ENCODE measurements at places on chromosomes 7 and 10. TPM values are rescaled to one million over a fixed set of nuclear protein-coding genes. Genes with fewer than 3 reads are reported as not detected.

The NAT16 gene
- total RNA-seq, result 0.16 TPM

The CBLL1 gene
- 27.3 TPM for total RNA-seq

The RALA gene
- 68.6 TPM for total RNA-seq

DNA sequence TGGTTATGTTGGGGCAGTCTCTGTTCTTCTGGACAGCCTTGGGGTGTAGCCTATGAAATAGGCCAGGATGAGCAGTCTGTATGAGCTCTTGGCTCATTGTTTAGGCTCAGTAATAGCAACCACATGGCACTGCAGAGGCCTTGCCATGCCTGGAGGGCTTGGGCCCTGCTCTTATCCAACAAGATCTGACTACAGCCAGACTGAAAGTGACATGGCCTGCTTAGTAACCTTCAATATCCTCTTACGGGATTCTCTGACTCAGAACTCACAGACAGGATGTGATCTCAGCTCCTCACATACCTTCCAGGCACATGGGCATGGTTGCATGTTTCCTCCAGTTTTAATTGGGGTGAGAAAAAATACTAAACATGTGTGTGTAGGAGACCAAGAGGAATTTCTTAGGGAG lies 289.3 kb downstream of the PTEN start:
- H3K27me3 ChIP-seq, result no peaks in the 10 kb centered on the region
- DNase-seq, result peak; percentile 94
- H3K4me1 ChIP-seq, result peaks cover 37% of the 10 kb centered on the region
- peak overlapping the region; percentile 80 for H3K27ac ChIP-seq

DNA sequence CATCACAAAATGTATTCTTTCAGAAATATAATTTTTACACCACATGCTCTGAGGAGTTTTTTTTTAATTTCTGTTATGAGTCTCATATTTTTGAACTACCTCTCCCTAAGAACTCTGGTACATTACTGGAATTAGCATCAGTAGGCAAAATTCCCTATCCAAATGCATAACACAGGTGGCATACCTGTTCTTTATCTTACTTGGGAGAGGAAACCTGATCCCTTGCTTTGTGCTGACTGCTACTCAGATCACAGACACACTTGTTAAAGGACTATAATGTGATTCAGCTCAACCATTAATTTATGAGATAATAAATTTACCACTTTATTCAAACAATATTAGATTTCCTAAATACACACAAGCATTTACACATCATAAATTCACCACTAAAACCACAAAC lies 617.2 kb downstream of the GRM8 start:
- no peak overlapping the region for H3K27ac ChIP-seq
- H3K36me3 ChIP-seq, result no peaks in the 10 kb centered on the region
- H3K4me1 ChIP-seq, result no peaks in the 10 kb centered on the region
- no peak overlapping the region for H3K4me3 ChIP-seq
- H3K27me3 ChIP-seq, result no peaks in the 10 kb centered on the region

DNA sequence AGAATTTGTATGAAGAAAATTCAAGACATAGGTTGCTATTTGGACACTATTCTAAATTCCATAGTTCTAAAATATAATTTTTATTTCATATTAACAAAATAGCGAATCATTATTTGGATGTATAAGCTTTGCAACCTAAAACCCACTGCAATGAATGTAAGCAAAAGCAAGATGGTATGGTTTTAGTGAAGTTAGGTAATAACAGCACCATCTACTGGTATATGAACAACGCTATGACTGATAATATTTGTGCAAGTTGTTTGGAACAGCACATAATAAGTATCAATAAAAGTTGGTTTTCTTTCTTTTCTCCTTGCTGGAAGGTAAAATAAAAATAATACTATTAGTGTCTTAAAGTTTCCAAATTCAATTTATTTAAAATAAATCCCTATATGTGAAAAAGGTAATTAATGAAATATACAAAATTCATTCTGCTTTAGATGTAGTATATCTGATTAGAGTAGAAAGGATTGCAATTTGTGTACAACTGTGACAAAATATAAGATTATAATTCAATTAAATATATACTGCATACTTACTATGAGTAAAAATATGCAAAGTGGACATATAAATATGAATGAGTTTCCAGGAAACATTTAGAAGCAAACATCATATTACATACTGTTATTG lies 79.0 kb upstream of the LSM8 start:
- no peaks in the 10 kb centered on the region for H3K36me3 ChIP-seq
- DNase-seq, result peak; percentile 19
- no peaks in the 10 kb centered on the region for H3K27me3 ChIP-seq
- no peak overlapping the region for H3K4me3 ChIP-seq
- no peaks in the 10 kb centered on the region for H3K4me1 ChIP-seq

- H3K36me3 ChIP-seq, result no peaks in the 10 kb centered on the region
- DNase-seq, result no peak
- H3K27ac ChIP-seq, result no peak overlapping the region
- no peaks in the 10 kb centered on the region for H3K27me3 ChIP-seq
- no peak overlapping the region for H3K4me3 ChIP-seq
- no peaks in the 10 kb centered on the region for H3K4me1 ChIP-seq
Measured at GRCh38 chr10:130246113-130246512, 109.9 kb downstream of the GLRX3 start.

- peaks cover 25% of the 10 kb centered on the region for H3K4me1 ChIP-seq
- no peak overlapping the region for H3K27ac ChIP-seq
- H3K36me3 ChIP-seq, result no peaks in the 10 kb centered on the region
- DNase-seq, result peak; percentile 74
- peak overlapping the region; percentile 97 for H3K4me3 ChIP-seq
Measured at GRCh38 chr7:73681031-73681430, 2.2 kb downstream of the DNAJC30 start.

- peaks cover 3% of the 10 kb centered on the region for H3K4me1 ChIP-seq
- H3K27ac ChIP-seq, result no peak overlapping the region
- DNase-seq, result no peak
- no peak overlapping the region for H3K4me3 ChIP-seq
Measured at GRCh38 chr7:127349881-127350280, 42.6 kb downstream of the ZNF800 start.

- no peaks in the 10 kb centered on the region for H3K27me3 ChIP-seq
- no peak for DNase-seq
- H3K36me3 ChIP-seq, result peaks cover 46% of the 10 kb centered on the region
- no peak overlapping the region for H3K4me3 ChIP-seq
- H3K4me1 ChIP-seq, result peaks cover 15% of the 10 kb centered on the region
Measured at GRCh38 chr7:152144557-152145245, 119.2 kb downstream of the GALNT11 start.

DNA sequence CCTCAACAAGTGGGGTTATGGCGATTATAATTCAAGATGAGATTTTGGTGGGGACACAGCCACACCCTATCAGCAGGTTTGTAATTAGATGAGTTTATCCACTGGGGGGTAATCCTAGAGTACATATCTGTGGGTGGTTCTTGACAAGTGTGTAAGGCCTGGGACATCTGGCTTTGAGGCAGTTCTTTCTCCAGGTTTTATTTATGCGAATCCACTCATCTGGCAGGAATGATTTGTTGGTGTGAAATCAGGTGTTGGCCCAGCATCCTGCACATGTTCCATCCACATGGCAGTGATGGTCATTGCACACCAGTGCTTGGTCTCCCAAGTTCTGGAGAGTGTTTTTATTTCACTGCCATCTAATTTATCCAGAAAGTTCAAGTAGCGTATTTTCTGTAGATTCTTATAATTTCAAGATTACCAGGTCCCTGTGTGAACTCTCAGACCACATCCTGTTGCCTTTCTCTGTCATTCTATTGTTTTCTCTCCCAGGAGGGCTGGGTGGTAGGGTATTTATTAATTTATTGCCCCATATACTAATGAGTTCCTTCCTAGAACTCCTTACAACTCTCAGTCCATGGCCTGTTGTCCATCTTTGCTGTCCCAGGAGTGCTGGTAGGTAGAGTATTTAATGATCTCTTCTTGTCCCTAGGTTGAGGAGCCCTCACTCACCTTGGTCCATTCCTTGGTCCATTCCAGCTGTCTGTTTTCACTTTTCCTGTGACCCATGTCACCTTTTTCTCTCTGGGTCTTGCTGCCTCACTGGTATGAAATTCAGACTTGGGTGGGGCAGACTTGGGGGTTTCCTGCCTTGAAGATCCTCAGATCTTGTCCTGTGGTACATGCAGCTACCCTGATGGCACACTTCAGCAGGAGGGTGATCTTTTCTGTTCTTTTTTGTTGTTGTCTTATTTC lies 10.4 kb downstream of the RALA start:
- DNase-seq, result peak; percentile 36
- H3K36me3 ChIP-seq, result peaks cover 11% of the 10 kb centered on the region
- H3K4me1 ChIP-seq, result peaks cover 5% of the 10 kb centered on the region
- H3K27me3 ChIP-seq, result no peaks in the 10 kb centered on the region
- H3K4me3 ChIP-seq, result no peak overlapping the region

DNA sequence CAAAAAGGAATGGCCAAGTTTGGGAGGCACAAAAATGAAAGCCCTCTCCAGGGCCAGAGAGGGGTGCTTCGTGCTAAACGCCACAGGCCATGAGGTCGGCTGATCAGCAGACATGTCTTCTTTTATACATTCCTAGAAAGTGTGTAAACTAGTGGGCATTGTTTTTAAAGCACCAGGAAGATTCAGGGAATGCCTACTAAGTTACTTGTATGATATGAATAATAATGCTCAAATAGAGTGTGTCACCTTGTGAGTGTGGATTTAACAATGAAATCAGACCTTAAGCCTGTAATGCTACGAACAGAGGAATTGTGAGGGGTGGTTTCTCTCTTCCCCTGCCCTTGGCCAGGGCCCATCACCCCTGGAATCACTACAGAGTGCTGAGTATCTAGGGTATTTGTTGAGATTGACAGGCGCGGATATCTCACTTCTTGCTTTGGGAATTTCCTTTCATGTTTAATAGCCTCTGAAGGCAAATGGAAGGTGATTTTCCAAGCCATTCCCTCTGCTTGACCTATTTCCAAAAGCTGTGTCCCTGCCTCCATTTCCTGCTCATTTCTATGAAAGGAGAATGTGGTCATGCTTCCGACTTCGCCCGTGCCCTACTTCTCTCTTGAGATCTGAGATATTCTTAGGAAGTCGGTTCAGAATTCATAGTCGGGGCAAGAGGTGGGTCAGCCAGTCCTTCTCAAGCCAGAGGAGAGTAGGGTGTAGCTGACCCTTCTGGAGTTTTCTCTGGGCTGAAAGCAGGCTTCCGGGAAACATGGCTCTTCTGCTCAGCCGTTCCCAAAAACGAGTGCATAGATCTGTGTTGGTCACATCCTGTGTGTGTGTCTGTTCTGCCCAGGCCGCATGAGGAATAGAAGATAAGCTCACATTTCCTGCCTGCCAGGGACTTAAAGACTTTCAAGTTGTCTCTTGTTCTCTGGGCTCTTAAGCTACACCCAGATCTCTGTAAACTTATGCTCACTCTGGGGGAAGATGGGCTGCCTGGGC lies 167.8 kb upstream of the ITGB1 start:
- H3K4me3 ChIP-seq, result no peak overlapping the region
- peak; percentile 64 for DNase-seq
- H3K36me3 ChIP-seq, result no peaks in the 10 kb centered on the region
- H3K4me1 ChIP-seq, result peaks cover 50% of the 10 kb centered on the region
- H3K27me3 ChIP-seq, result no peaks in the 10 kb centered on the region
- H3K27ac ChIP-seq, result peak overlapping the region; percentile 19

DNA sequence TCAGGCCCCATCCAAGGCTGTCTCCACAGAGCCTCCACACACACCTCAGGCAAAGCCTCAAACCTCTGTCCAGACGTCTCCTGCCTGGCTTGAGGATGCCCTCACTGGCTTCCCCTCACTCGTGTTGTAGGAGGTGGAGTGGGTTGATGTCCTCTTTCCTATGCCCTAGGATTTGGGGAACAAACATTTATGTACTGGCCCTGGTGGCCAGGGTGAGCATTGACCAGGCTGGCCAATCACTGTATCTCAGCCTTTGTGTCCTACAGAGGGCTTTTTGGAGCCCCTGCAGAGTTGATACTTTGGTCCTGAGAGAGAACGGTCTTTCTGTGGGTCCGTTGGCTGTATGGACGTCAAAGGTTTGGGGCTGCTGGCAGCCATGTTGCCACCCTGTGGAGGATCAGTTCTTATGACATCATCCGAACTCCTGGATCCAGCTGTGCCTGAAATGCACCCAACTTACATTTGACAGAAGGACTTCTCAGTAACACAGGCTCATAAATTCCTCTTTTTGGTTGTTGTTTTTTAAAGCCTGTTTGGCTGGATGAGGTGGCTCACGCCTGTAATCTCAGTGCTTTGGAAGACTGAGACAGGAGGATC lies 2.3 kb upstream of the GRID2IP start:
- H3K27ac ChIP-seq, result no peak overlapping the region
- H3K27me3 ChIP-seq, result no peaks in the 10 kb centered on the region
- DNase-seq, result no peak
- no peaks in the 10 kb centered on the region for H3K4me1 ChIP-seq

DNA sequence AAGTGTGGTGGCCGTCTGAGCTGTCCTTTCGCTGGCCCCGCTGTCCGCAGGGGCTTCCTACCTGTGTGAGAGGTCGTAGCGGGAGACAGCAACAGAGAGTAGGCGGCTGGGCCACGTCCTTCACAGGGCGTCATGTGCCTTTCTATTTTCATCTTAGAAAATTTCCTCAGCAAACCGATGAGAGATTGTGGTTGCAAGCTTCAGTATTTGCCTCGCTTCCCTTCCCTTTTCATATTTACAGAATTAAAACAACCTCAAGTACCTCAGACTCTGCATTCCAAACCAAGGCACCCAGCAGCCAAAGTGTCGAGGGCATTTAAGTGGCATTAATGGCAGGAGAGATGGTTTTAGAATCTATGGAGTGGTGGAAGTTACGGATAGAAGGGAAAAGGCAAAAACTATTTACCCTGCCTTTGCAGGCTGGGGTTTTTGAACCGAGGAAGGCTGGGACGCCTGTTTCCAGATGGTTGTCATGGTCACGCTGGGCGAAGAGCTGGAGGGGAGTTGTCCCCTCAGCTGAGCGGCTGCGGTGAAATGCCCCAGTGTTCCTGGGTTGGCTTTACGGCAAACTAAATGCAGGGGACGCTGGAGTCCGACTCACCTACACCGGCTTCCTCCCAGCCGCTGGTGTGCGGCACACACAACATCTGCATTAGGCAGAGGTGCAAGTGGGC lies 41.9 kb downstream of the WIPI2 start:
- H3K27ac ChIP-seq, result no peak overlapping the region
- no peak for DNase-seq
- no peaks in the 10 kb centered on the region for H3K4me1 ChIP-seq
- H3K36me3 ChIP-seq, result peaks cover 15% of the 10 kb centered on the region
- no peaks in the 10 kb centered on the region for H3K27me3 ChIP-seq

- no peaks in the 10 kb centered on the region for H3K4me1 ChIP-seq
- H3K4me3 ChIP-seq, result no peak overlapping the region
- no peaks in the 10 kb centered on the region for H3K27me3 ChIP-seq
- H3K36me3 ChIP-seq, result no peaks in the 10 kb centered on the region
Measured at GRCh38 chr7:122893486-122893885, 7.2 kb upstream of the CADPS2 start.
